ENCODE measurements at places on chromosomes 2 and 18.

GRCh38 chr2:144208924-144209323 is 311.0 kb downstream of the ZEB2 start:
- DNase-seq = no peak

GRCh38 chr2:239789711-239790110 is 235.4 kb downstream of the NDUFA10 start:
- no peak for DNase-seq

GRCh38 chr2:128494640-128495321 is 176.1 kb upstream of the HS6ST1 start:
- peak; percentile 50 for DNase-seq

- DNase-seq = no peak
These were observed 42.0 kb upstream of the OTOS start for GRCh38 chr2:240182476-240182875.

GRCh38 chr2:150917961-150918713 is 343.5 kb downstream of the RBM43 start:
- no peak for DNase-seq

DNA sequence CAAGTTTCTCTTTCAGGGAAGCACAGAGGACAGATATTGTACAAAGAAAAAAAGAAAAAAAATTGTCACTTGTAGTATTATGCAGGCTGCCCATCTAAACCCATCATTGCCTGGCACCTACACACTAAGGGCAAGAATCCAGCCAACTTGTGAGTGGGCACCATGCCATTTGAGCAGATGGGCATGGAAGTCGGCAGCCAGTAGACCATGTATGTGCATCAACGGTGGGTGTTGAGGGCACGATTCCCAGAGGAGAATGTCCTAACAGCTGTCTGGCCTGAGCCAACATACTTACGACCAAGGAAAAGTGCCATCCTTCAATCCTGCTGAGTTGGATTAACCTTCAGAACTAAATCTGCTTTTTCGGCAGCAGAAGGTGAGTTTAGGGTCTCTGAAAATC is 63.9 kb downstream of the ARHGAP15 start:
- DNase-seq = peak; percentile 31

DNA sequence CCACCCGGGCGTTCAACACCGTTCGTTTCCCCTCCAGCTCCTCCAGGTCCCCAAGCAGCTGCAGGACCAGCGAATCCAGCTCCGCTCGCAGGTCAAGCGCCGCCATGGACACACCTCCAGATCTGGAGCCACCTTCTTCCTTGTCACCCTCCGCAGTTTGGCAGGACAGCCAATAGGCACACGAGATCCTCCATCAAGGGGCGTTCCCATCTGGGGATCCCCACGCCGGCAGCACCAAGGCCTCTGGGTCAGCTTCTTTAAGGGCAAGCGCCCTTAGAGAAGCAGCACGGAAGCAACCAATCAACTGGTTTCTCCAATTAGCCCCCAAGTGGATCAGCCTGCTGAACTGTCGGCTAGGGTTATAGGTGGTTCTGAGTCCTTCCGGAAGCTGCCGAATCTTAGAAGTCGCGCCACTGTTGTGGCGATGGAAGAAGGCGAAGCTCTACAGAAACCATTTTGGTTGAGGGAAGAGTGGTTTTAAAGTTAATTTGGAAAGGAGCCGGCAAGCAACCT is 621 bp upstream of the IMP4 start:
- DNase-seq = peak; percentile 93

DNA sequence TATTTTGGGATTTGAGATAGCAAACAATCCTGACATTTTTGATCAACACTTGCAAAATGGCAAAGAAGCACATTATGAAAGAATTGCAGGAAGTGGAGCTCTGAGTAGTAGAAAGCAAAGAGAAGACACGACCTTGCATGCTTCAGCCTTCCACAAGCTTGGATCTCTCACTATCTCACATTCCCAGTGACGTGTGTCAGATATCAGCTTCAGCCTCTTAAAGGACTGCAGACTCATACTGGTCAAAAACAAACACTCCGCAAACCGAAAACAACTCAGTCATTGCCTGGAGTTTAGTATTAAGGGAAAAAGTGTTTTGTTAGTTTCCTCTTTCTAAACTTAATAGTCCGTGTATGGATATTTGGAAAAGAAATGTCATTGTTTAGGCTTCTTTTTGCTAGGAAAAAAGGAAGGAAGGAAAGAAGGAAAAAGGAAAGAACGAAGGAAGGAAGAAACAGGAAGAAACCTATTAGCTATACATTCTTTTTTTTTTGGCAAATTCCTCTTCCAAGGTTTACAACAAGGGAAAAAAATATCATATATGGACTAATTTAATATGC is 32.6 kb upstream of the SLC40A1 start:
- DNase-seq = peak; percentile 32

- DNase-seq = no peak
These were observed 48.4 kb downstream of the TANK start for GRCh38 chr2:161208527-161209139.

DNA sequence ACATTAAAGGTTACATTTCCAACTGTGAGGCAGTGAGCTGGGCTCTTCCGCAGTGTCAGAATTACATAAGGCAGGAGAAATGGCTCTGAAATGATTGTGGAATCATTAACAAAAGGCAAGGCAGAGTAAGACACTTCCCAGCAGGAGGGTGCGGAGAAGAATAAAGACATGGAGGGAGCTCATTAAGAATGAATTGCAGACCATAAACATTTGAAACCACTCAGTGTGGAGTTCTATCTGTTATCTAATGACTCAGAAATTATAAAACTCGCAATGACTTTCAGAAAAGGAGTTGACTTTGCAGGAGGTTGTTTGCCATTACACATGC is 77.0 kb downstream of the SMIM21 start:
- no peak for DNase-seq

DNA sequence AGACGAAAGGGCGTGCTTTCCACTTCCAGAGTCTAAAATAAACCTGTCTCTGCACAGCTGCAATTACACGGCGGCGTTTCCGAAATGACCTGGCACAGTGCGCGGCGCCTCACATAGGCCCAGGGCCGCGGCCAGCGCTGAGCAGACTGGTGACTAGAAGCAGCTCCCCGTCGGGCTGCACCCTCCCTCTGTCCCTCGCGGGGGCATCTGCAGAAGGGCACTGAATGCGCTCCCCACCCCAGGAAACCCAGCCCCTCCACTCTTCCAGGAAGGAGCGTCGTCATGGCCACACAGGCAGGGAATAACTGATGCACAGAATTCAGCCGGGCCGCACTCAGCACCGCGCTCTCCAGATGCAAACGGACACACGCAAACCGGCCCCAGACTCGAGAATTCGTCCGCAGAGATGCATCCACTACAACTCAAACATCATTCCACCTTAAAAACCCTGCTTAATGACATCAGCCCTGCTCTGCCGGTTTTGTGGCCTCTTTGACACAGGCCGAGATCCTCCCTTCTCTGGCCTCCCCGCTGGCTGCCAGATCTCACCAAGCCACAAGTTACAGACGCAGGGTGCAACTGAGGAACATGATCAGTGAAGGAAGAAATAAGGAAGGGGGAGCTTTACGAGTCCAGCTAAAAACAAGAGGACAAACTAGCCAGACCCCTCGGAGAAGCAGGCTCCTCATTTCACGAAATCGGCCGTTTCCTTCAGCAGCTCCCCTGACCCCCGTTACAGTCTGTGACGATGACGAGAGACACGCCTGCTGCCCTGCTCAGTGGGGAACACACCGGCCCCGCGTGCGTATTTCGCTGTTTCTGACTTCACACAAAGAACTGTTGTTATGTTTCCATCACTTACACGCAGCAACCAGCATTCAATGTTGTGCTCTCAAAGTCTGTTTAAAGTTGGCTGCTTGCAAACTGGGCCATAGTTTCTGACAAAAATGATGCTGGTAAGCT is 40.2 kb downstream of the MBP start:
- no peak for DNase-seq

- no peak for DNase-seq
These were observed 416.0 kb upstream of the NETO1 start for GRCh38 chr18:73283788-73284187.

GRCh38 chr2:40512256-40512655 is 60.4 kb upstream of the SLC8A1 start:
- peak; percentile 19 for DNase-seq

- no peak for DNase-seq
These were observed 25.1 kb downstream of the MARCHF7 start for GRCh38 chr2:159737292-159737916.

DNA sequence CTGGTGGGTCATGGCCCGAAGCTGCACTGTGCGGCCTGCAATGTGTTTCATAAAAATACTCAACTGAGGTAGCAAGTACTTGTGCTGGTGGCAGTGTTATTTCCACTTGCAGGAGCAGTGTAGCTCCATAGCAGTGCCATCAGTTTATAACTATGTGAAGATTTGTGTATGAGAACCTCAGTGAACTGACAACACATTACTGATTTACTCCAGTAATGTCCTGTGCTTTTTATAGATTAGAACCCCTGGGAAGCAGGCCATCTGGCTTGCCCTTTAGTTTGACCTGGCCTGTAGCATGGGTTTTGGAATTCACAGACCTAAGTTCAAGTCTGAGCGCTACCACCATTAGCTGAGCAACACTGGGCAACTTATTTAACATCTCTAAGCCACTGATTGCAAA is 99.7 kb upstream of the AQP4 start:
- no peak for DNase-seq

DNA sequence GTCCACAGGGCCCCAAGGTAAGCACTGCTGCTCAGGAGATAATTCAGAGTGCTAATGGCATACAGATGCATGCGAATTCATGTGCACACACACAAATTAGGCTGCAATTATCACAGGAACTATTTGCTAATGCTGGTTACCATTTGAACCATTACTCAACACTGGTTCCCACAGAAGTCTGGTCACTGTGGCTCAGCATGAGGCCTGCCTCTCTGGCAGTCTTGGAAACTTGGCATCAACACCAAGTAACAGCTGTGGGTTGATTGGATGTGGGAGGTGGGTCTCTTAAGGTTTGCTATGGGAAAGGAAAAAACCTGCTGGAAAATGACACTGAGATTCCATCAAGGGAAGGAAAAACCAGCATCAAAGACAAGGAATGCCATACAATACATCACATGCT is 105.0 kb downstream of the CELF4 start:
- DNase-seq = no peak

GRCh38 chr2:16513626-16514025 is 152.0 kb downstream of the CYRIA start:
- DNase-seq = no peak

DNA sequence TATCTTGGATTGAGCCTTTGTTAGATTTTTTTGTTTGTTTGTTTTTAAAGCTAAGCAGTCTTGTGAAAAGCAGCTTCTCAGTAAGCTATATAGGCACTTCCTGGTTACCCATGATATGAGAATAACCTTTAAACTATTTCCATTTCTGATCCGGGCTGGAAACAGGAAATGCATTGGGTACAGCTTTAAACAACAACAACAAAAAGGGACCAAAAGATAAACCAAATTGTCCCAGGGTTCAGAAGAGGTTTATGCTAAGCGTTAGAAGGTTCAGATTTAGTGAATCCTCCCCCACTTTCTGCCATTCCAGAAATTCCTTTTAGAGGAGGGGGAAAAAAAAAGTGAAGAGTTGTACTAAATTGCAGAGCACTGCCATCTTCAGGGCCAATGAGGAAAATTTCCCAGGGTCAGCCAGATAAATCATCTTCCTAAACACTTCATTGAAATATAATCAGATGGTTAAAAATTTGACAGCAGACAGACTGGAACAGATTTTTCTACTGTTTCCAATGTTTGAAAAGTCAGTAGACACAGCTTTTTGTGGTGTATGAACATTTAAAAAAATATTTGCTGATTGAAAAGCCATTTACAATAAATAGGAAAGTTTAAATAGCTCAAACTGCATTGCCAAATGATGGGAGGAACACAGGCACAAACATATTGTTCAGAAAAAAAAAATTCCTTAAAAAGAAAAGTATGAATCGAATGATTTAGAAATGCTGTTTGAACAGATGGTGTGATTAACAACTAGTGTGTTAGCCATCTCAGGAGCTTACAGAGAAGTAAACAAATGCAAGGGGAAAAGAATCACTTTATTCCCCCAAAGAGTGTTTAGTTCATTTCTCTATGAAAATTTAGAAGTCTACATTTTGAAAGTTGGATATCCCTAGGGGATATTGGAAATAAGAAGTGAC is 189.9 kb upstream of the TANK start:
- DNase-seq = no peak

GRCh38 chr2:127715778-127716449 is 14.6 kb downstream of the SFT2D3 start:
- no peak for DNase-seq

- no peak for DNase-seq
These were observed 1905.3 kb upstream of the PIK3C3 start for GRCh38 chr18:40049716-40050115.

- no peak for DNase-seq
These were observed 246.5 kb downstream of the GALR1 start for GRCh38 chr18:77495982-77496690.

DNA sequence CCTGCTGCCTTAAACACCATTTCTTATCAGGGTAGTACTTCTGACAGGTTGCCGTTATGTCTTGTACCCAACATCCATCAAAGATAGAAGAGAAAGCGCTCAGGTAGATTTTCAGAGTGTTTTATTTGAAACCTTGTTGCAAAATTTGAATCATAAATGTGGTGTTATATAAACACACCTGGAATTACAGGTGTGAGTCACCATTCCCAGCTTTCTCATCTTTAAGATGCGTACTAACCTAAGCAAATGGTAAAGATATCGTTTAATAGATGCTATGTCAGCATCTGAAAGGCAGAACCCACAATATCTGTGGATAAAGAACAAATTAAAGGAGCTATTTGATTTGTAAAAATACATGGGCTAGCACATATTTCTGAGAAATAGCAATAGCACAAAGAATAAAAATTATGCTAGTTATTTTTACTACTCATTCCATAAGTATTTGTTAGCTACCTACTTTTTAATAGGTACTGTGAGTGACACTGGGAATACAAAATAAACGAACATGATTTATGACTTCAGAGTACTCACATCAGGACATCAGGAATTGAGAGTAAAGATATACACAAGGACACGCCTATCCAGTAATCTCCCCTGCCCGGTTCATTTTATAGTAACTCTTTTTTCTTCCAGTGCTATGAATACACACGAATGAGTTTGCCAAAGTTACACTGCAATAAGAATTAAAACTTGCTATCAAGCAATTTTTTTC is 193.8 kb downstream of the RBM43 start:
- no peak for DNase-seq

DNA sequence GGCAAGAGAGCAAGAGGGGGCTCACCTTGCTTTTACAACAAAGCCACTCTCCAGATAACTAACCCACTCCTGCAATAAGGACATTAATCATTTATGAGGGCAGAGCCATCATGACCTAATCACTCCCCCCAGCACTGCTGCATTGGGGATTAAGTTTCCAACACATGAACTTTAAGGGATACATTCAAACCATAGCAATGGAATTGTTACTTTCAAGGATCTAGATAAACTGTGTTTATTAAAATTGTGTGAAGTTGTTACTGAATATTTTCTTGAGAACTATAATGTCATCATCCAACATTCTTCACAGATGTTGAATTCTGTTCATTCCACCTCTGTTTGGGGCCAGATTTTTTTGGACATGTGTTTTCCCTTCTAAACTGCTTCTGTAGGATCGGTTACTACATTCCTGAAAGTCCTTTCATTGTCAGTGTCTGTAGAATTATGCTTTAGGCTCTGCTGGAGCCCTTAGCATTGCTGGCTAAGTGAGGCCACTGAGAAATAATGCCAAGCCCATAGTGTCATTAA is 50.4 kb downstream of the SPATS2L start:
- DNase-seq = no peak

GRCh38 chr18:63472380-63472779 is 4.4 kb upstream of the SERPINB5 start:
- no peak for DNase-seq
